ENCODE measurements at places on chromosomes 13 and 19. TPM values are rescaled to one million over a fixed set of nuclear protein-coding genes. Genes with fewer than 3 reads are reported as not detected.
A peak's percentile ranks its signal among the peaks of the same experiment; 100 is the strongest.

ANKRD10 gene
- polyA plus RNA-seq, result 42.7 TPM

DNA sequence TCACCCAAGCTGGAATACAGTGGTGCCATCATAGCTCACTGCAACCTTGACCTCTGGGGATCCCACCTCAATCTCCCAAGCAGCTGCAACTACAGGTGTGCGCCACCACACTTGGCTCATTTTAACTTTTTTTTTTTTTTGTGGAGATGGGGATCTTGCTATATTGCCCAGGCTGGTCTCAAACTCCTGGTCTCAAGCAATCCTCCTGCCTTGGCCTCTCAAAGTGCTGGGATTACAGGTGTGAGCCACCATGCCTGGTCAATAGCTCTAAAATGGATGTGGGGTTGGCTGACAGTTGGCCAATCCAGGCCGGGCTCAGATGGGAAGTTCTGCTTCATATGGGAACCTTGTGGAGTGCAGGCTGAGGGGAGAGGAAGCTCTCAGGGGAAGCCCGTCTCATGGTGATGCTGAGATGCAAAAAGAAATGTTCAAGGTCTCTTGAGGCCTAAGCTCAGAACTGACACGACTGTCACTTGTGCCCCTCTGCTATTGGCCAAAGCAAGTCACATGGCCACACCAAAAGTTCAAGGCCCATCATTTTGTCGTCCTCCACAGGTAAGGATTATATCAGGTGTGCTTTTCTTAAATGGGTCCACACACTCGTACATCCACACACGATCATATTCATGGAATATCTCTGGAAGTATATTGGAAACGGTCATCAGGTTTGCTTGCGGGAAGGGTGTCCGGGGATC is 6.8 kb upstream of the KLC3 start:
- no peaks in the 10 kb centered on the region for H3K36me3 ChIP-seq
- no peak overlapping the region for H3K27ac ChIP-seq
- H3K4me1 ChIP-seq, result no peaks in the 10 kb centered on the region

DNA sequence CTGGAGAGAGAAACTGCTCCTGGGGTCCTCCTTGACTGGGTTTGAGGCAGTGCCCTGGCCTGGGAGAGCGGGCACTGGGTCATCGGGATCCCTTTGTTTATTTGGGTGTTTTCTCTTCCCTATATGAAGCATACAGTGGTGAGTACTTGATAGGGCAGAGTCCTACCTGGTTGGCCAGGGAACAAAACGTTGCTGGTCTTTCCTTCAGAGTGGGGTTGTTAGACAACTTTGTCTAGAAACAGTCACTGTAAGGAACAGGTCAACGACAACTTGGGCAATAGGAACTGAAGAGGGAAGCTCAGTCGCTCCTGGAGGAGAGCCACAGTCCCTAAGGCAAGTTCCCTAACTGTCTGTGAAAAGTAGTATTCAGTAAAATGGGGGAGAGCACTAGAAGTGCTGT is 550 bp upstream of the OLFM4 start:
- H3K27ac ChIP-seq, result no peak overlapping the region
- H3K4me1 ChIP-seq, result no peaks in the 10 kb centered on the region
- H3K4me3 ChIP-seq, result no peak overlapping the region
- no peaks in the 10 kb centered on the region for H3K27me3 ChIP-seq
- DNase-seq, result no peak

HPN gene
- not detected for polyA plus RNA-seq

DNA sequence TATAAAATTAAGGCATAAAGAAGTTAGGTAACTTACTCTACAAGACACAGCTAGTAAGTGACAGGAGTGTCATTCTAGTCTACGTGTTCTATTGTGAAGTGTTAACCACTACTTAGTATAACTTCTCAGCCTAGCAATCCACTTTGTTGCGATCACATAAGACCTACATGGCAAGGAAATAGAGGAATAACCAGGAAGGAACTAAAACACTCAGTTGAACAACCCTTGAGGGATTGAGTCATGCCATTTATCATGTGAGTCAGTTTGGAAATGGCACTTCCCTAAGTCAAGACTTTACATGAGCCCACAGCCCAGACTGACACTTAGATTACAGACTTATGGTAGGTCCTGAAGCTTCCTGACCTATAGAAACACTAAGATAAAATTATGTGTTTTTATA is 279.5 kb upstream of the PCDH20 start:
- no peaks in the 10 kb centered on the region for H3K4me1 ChIP-seq
- H3K27me3 ChIP-seq, result no peaks in the 10 kb centered on the region
- no peaks in the 10 kb centered on the region for H3K36me3 ChIP-seq
- H3K27ac ChIP-seq, result no peak overlapping the region
- H3K4me3 ChIP-seq, result no peak overlapping the region

- H3K4me1 ChIP-seq, result no peaks in the 10 kb centered on the region
- DNase-seq, result no peak
These were observed 1137.1 kb upstream of the ATXN8OS start for GRCh38 chr13:68970532-68970931.

TPTE2 gene
- not detected for polyA plus RNA-seq

GRCh38 chr13:32334671-32335070 is 19.4 kb downstream of the BRCA2 start:
- H3K36me3 ChIP-seq, result peaks cover 7% of the 10 kb centered on the region
- peaks cover 11% of the 10 kb centered on the region for H3K4me1 ChIP-seq
- H3K4me3 ChIP-seq, result no peak overlapping the region
- peak; percentile 41 for DNase-seq

DNA sequence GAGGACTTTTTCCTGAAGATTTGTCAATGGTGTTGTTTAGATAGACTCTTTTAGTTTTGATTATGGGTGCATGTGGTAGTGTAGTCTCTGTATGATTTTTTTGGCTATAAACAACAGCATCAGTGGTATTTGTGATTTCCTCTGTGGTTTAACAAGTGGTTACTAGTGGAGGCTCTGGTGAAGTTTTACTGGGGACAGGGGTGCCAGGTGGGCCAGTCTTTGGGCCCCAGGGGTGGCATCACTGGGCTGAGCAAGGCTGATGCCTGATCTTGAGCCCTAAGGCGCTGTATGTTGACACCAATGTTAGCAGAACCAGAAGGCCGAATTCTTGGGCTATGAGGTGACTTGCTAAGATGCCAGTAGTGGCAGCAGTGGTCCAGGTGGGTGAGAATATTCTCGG is 811.4 kb downstream of the DACH1 start:
- H3K27me3 ChIP-seq, result no peaks in the 10 kb centered on the region

GRCh38 chr19:13058951-13059660 is 43.6 kb downstream of the LYL1 start:
- DNase-seq, result no peak
- H3K4me3 ChIP-seq, result no peak overlapping the region
- peak overlapping the region; percentile 67 for H3K27ac ChIP-seq
- no peaks in the 10 kb centered on the region for H3K36me3 ChIP-seq
- H3K4me1 ChIP-seq, result peaks cover 59% of the 10 kb centered on the region
- H3K27me3 ChIP-seq, result no peaks in the 10 kb centered on the region

ZNF99 gene
- not detected for polyA plus RNA-seq

DNA sequence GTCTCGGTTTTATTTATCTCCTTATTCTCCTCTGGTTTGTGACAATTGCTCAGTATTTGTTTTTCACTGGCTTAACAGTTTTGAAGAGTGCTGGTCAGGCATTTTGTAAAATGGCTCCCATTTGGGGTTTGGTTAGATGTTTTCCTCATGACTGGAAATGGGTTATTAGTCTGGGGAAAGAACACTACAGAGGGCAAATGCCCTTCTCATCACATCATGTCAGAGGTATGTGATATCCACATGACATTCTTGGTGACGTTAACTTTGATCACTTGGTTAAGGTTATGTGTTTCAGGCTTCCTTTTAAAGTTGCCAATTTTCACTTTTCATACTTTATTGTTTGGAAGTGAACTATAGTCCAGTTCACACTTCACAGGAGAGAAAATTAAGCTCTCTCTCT is 74.8 kb upstream of the KLHL1 start:
- H3K27me3 ChIP-seq, result no peaks in the 10 kb centered on the region
- DNase-seq, result no peak
- H3K4me3 ChIP-seq, result no peak overlapping the region
- H3K4me1 ChIP-seq, result no peaks in the 10 kb centered on the region
- no peaks in the 10 kb centered on the region for H3K36me3 ChIP-seq
- H3K27ac ChIP-seq, result no peak overlapping the region

DNA sequence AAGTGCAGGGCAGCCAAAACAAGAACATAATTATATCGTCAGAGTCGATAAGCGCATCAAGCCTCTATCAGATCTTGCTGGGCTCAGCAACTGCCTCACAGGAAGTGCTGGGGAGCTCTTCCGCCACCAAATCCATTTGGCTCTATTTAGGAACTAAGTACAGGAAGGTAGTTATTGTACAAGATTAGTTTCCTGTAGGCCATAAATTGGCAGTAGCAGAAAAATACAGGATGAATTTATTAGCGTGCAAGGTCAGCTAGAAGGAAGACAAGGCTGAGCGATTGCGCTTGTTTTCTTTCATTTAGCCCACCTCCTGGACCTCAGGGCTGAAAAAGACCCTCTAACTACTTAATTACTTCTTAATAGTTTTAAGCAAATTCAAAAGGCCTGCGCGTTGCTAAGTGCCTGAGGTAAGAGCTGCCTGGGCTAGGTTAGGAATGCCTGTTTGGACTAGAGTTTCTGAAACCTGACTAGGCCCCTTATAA is 118.5 kb downstream of the IRS2 start:
- H3K27me3 ChIP-seq, result peaks cover 33% of the 10 kb centered on the region
- no peak for DNase-seq
- H3K27ac ChIP-seq, result no peak overlapping the region

DNA sequence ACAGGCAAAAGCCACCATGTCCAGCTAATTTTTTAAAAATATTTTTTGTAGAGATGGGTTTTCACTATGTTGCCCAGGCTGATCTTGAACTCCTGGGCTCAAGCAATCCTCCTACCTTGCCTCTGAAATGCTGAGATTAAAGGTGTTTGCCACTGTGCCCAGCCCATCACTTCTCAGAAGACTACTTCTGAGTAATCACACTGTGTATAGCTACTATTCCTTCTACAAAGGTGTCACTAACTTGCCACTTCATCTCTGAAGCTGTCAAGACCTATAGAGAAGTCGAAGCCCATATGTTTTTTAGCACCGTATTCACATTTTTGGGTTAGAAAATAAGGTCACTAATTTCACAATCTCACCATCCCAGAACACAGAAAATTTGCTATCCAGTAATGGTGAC is 36.0 kb upstream of the FNDC3A start:
- no peak overlapping the region for H3K4me3 ChIP-seq
- DNase-seq, result no peak
- no peak overlapping the region for H3K27ac ChIP-seq
- H3K36me3 ChIP-seq, result no peaks in the 10 kb centered on the region
- no peaks in the 10 kb centered on the region for H3K27me3 ChIP-seq
- H3K4me1 ChIP-seq, result peaks cover 4% of the 10 kb centered on the region

- no peak overlapping the region for H3K4me3 ChIP-seq
- no peak overlapping the region for H3K27ac ChIP-seq
- DNase-seq, result peak; percentile 28
These were observed 68.2 kb downstream of the ESD start for GRCh38 chr13:46728777-46729176.

SPRY2 gene
- polyA plus RNA-seq, result 11.8 TPM

DNA sequence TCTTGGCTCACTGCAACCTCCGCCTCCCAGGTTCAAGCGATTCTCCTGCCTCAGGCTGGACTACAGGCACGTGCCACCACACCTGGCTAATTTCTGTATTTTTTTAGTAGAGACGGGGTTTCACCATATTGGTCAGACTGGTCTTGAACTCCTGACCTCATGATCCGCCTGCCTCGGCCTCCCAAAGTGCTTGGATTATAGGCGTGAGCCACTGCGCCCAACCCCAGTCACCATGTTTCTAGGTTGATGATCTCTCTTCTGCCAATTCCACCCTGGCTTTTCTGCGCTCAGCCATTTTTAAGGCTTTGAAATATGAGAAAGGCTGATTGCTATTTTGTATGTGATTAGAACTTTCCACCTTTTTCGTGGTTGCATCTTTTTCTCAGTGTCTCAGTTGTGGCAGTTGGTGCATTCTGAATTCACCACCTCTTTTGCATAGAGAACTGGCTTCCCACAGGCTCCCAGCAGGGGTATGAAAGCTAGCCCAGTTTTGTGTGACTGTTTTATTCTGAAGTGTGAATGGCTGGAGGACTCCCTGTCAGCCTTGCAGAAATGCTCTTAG is 15.5 kb downstream of the CEACAM1 start:
- no peak overlapping the region for H3K4me3 ChIP-seq
- H3K36me3 ChIP-seq, result no peaks in the 10 kb centered on the region
- peaks cover 52% of the 10 kb centered on the region for H3K27me3 ChIP-seq
- no peak overlapping the region for H3K27ac ChIP-seq
- no peak for DNase-seq

RFPL4AL1 gene
- polyA plus RNA-seq, result not detected

KLK11 gene
- not detected for polyA plus RNA-seq

ZNF274 gene
- polyA plus RNA-seq, result 18.0 TPM

GRCh38 chr13:40480012-40480914 is 186.2 kb downstream of the FOXO1 start:
- H3K4me1 ChIP-seq, result peaks cover 10% of the 10 kb centered on the region
- no peaks in the 10 kb centered on the region for H3K27me3 ChIP-seq
- no peak for DNase-seq
- no peak overlapping the region for H3K4me3 ChIP-seq

- no peaks in the 10 kb centered on the region for H3K27me3 ChIP-seq
- no peaks in the 10 kb centered on the region for H3K4me1 ChIP-seq
- H3K27ac ChIP-seq, result no peak overlapping the region
- no peak for DNase-seq
These were observed 454.7 kb upstream of the TSHZ3 start for GRCh38 chr19:31803835-31804446.

- peaks cover 24% of the 10 kb centered on the region for H3K4me1 ChIP-seq
- H3K27me3 ChIP-seq, result no peaks in the 10 kb centered on the region
- peak overlapping the region; percentile 86 for H3K27ac ChIP-seq
- no peaks in the 10 kb centered on the region for H3K36me3 ChIP-seq
- H3K4me3 ChIP-seq, result 0 out of 2 replicates have a peak overlapping the region, but pooled peaks have one; percentile 1
- DNase-seq, result peak; percentile 96
These were observed 7.3 kb downstream of the C19orf53 start for GRCh38 chr19:13781547-13781946.

UFM1 gene
- polyA plus RNA-seq, result 130 TPM

DNA sequence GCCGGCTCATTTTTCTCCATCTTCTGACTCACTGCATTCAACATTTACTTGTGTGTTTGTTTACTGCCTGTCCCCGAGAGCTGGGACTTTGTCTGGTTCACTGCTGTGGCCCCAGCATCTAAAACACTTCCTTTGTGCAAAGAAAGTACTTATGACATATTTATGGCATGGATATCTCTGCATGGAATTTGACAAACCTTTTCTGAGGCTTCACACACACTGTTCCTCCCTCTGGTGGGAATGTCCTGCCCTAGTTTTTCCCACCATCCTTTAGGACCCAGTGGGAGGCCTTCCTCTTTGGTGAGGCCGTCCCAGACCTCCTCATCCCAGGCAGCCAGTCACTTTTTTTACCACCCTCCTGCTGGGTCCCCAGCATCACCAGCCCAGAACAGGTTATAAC is 1.4 kb upstream of the SRRM5 start:
- H3K27ac ChIP-seq, result no peak overlapping the region
- H3K4me1 ChIP-seq, result no peaks in the 10 kb centered on the region
- 0 out of 2 replicates have a peak, but pooled peaks cover 3% of the 10 kb centered on the region for H3K36me3 ChIP-seq
- no peak for DNase-seq
- no peak overlapping the region for H3K4me3 ChIP-seq
- no peaks in the 10 kb centered on the region for H3K27me3 ChIP-seq
